ENCODE measurements at places on chromosomes 12 and 14. TPM values are rescaled to one million over a fixed set of nuclear protein-coding genes. Genes with fewer than 3 reads are reported as not detected.

DNA sequence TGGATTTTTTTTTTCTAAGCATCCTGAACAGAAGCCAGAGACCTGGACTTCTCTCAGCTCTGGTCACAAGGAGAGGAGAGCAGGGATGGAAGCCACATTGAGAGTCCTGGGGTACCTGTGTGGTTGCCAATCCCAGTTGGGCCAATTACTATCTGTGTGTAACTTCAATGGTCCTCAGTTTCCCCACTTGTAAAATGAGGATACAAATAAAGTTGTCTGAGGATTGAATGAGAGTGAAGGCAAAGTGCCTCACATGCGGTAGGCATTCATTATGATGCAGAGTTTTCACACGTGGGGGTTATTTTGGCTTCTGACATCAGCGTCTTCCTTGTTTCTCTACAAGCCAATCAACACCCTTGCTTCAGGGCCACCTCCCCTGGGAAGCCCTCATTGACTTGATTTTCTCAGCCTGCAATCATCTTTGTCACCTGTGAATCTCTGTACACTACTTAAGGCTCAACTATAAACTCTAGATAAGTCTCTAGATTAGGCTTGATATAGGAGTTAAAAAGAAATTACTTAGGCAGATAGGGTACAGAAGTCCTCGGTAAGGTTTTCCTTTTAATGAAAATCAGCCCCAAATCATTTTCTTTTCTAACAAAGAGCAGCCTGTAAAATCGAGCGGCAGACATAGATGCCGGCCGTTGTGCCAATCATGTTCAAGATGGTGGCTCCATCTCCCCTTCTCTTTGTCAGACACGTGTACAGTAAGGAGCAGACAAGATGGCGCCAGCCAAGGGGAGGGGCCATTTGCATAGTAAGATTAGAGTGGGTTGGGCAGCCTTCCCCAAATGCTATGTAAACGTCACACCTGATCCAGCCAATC lies 37.8 kb upstream of the FICD start:
- DNase-seq = no peak

GRCh38 chr12:14400599-14400998 lies 35.1 kb downstream of the ATF7IP start:
- DNase-seq = no peak

KRT1 gene
- total RNA-seq = not detected

SYNE3 gene
- 5.0 TPM for total RNA-seq

GRCh38 chr12:80050236-80050635 lies 49.1 kb upstream of the OTOGL start:
- DNase-seq = no peak

- no peak for DNase-seq
Measured at GRCh38 chr12:82966001-82966559, 279.4 kb downstream of the TMTC2 start.

TGFB3 gene
- total RNA-seq = 2.2 TPM

DNA sequence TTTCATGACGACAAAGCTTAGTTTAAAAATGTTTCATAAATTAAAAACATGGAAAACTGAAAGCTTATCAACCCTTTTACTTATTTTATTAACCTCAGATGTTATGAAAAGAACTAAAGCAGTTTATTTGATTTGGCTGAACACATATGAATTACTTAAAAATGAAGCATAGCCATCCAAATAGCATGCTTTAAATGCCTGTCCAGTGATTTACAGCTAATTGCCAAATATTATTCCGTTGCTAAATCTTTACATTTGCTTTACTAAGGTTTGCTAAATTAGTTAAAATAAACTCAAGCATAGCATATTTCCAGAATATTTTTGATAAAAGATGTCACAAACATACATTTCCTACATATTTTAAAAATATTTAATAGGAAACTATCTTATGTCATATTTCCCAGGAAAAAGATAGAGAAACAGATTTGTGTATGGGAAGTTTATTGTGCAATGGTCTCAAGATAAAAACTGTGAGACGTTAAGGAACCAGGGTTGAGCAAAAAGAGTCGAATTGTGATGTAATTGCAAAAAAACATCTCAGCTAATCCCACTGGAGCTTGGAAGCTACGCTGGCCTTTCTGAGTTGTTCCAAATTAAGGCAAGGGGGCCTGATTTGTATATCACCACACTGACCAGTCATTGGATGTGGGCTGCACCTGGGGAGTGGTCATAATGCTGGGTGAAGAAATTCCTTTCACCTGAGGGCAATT lies 25.8 kb downstream of the GPR135 start:
- DNase-seq = peak; percentile 74

- DNase-seq = no peak
Measured at GRCh38 chr14:87111126-87111525, 881.9 kb downstream of the GALC start.

DNA sequence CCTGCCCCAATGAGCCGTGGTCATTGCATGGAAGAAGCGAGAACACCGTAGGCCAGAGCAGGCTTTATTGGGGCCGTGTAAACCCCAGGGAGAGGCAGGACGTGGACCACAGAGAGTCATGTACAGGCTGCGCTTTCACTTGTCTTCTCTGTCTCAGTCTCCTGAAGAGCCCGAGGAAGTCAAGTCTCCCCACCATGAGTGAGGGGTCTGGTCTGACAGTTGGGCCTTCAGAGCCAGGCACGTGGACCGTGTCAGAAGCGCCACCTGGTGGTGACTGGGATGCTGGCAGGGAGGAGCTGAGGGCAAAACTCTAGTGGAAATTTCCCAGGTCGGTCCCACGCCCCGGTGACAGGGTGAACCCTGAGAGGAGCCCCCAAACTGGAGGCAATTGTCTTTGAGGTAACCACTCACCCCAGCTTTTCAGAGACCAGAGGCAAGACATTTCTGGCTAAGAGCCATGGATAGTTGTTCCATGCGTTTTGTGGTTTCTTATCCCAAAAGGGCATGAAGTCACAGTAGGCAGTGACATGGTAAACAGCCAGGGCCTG lies 17.4 kb downstream of the RPS6KL1 start:
- peak; percentile 34 for DNase-seq

KCNMB4 gene
- 0.90 TPM for total RNA-seq

RNASE12 gene
- total RNA-seq = not detected

GRCh38 chr12:31118347-31119191 lies 44.9 kb downstream of the DDX11 start:
- no peak for DNase-seq

DNA sequence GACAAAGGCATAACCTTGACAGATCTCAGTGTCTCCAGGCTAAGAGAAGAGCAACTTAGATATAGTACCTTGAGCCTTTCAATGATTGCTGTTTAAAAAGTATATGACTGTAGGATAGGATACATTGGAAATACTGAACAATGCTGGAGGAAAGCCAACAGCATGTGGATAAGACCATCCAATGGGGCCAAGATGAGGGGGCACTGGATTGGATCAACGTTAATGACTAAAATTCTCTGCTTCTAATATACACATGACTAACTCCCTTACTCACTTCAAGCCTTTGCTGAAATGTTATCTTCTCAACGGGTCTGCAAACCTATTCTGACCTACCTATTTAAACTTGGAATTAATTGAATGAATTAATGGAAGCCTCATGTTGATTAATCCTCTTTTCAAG lies 354.9 kb downstream of the RAD51B start:
- peak; percentile 55 for DNase-seq

DNA sequence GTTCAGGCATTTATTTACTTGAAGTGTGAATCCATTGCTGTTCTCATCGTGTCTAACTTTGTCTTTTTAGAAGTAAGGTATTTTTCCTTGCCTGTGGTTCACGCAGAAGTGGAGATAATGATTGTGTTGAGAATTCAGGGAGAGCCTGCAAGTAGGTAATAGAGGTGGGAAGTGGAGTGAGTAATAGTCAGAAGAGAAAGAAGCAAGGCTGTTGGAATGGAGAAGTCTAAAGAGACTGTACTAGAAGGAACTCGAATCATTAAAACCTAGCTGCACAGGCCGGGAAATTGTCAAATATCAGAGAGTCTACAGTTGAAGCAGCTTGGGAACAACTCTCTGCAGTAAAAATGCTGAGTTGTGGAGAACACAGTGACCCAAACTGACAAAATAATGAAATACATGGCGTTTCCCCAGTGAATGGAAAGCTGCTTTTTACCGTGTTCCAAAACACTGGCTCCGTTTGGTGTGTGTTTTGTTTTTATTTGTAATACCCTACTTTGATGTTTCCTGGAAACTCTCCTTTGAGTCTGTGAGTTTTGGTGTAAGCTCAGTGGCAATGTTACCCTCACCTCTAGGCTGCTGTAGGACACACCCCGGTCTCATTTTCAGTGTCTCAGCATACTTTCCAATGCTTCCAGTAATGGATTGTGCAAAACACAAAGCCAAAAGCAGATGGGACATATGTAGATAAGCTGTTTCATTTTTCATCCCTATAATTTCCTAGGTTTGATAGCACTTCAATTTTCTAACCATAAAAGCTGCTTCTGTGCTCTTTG lies 146.6 kb downstream of the CRADD start:
- DNase-seq = no peak

DNA sequence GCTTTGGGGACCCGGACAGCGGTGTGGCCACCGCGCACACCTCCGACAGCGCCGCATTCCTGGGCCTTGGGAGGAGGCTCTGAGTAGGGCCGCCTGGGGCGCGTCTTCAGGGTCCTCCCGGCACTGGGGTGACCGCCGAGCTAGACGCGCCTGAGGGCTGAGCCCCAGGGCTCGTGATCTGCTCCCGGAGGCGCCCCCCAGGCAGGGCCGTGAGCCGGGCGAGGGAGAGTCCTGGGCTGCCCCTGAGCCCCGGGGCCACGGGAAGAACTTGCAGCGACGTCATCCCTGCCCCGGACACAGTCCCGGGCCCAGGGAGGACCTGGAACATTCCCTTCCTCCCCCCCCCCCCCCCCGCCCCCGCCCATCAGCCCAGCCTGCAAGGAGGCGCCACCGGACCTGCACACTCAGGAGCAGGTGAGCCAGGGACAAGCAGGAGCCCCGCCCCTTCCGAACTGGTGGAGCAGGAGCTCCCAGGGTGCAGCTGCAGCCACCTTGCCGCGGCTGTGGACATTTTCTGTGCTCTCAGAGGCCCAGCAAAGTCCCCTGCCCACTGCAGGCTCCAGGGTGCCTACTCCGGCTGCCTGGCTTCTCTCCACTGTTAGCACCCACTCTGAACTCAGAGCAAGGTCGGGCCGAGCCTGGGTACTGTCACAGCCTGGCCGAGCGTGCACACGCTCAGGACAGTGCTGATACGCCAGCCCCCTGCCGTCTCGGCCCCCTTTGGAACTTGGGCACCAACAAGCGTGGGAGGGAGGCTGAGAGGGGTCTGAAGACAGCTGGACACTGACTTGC lies 50.7 kb downstream of the A2M start:
- DNase-seq = no peak

DNA sequence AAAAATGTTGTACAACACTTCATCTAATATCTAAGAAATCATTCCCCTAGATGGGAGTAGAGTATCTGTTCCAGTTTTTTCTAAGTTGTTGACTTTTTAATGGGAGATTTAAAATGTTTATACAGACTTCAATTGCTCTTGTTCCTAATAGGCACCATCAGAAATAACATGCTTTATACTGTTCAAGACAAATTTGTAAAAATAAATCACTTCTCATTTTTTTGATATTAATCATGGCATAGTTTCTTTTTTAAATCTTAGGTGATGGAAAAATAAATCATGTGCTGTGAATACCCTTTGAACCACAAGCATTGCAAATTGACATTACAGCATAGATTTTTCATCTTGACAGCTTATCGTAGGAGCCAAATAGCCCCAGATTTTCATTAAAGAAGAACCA lies 473.5 kb upstream of the MGAT4C start:
- DNase-seq = no peak

GRCh38 chr14:33484264-33484663 lies 466.6 kb downstream of the EGLN3 start:
- DNase-seq = no peak

DNA sequence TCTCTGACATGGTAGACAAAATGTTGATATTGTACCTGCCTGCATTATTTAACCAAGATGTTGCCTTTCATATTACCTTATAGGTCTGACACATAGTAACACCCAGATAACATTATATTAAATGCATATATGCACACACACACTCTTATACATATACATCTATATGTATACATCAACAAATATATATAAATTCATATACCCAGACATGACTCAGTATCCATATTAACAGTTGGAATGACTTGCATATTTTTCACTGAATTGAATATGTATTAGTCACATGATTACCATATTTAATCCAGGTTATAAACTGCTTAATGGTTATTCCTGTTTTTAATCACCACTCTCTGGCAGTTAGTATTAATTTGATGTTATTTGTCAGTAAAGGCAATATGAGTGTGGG lies 85.2 kb downstream of the PAX9 start:
- DNase-seq = no peak

DNA sequence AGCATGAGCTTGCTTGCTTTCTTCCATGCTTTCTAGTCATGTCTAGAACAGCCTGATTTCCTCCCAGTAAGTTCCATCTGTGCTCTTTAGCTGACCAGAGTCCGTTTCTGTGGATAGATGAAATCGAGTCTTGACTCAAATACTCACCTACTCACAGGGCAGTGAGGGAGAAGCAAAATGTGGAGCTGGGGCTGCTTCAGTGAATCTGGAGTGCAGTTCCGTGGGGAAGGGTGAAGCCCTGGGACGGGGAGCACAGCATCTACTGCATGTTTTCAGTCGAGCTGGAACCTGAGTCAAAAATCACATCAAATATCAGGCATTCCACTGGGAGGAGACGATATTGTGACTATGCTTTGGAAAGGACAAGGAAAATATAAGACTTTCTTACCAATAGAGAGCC lies 70.3 kb upstream of the PRMT8 start:
- DNase-seq = no peak

KRT8 gene
- total RNA-seq = 14.2 TPM

GRCh38 chr12:111887926-111888745 lies 46.1 kb downstream of the MAPKAPK5 start:
- no peak for DNase-seq

- no peak for DNase-seq
Measured at GRCh38 chr12:103503546-103504480, 8.0 kb upstream of the C12orf42 start.

DNA sequence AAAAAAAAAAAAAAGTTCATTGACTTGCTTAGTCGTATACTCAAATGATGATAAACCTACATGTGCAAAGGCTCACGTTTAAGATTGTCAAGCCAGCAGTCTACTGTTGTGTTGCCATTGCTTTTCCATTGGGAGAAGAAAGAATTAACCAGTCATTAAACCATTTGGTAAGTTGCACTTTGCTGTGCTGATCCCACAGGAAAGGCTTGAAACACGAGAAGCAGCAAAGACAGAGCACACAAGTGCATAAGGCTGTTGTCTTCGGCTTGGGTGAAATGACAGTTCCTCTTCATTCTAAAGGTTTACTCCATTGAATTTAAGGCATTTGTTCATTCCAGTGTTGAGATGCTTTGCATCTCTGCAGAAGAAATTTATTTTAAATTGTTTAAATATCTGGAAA lies 50.1 kb downstream of the ZC3H14 start:
- peak; percentile 4 for DNase-seq

DNA sequence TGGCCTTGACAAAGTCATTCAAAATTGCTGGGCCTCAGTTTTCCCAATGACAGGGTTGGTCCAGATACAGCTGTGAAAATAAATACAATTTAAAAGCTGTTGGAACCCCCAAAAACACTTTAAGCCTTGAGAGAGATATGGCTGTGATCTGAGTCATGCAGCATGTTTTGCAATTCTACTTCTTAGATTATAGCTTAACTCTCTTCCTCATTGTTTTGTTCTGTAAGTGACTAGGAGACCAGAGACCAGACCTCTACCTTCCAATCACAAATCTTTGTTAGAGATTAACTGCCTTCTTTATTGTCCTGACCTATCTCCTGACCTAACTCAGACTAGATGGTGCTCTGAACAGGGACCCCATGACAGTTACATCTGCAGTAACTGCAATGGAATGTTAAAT lies 198.1 kb downstream of the STXBP6 start:
- peak; percentile 51 for DNase-seq

GRCh38 chr12:13534645-13535398 lies 338.3 kb downstream of the EMP1 start:
- DNase-seq = peak; percentile 23

All from IMR-90 (cell line).